Astrocyte of the spinal cord (primary cell): ENCODE measurements at places on chromosomes 7 and 10.

DNA sequence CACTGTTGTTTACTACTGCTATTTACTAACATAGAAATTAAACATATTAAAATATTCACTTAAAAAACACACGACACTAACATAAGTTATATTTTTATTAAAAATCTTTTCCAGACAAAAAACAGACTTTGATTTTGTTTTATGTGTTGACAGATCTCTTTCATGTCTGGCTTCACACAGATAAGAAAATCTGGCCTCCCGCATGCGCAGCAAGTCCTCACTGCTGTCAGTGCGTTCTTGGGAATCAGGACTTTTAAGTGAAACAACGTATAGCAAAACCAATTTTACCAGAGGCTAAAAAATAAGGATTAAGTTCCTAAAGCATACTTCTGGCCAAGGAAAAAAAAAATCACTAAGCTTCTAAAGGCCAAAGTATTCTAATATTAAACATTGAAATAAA lies 1.2 kb upstream of the IDI1 start:
- DNase-seq, result no peak

- DNase-seq, result no peak
These were observed 54.1 kb downstream of the UBE3C start for GRCh38 chr7:157192861-157193260.

DNA sequence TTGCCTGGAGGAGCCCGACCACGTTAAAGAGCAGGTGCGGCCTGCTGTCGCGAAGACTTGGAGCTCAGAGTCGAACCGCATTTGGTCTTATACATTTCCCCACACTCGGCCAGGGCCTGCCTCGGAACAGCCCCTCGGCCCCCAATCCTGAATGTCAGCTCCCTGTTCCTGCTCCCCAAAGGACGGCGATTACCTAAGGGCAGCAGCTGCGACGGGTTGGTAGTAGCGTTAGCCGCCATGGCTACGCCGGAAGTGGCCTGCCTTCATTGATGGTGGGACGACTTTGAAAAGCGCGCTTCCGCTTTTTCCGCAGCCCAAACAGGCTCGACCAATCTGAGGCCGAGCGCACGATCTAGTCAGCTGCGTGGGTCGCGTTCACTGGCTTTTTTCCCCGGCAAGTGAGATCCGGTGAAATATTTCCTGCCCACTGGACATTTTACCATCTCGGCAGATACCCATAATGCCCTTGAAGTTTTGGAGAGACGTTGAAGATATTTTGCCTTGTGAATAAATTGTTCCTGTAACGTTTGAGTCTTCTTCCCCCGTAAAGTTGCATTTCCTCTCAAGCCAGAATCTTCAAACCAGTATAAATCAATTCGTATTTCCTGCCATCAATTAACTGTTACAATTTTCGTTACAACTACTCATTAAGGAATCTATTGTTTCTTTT lies at the start of gene LSM5:
LSM5 (minus strand) TSS at position 254 of the 670 bp plus-strand sequence; CDS start at position 239, 15 bp downstream.
- peak; percentile 96 for DNase-seq

DNA sequence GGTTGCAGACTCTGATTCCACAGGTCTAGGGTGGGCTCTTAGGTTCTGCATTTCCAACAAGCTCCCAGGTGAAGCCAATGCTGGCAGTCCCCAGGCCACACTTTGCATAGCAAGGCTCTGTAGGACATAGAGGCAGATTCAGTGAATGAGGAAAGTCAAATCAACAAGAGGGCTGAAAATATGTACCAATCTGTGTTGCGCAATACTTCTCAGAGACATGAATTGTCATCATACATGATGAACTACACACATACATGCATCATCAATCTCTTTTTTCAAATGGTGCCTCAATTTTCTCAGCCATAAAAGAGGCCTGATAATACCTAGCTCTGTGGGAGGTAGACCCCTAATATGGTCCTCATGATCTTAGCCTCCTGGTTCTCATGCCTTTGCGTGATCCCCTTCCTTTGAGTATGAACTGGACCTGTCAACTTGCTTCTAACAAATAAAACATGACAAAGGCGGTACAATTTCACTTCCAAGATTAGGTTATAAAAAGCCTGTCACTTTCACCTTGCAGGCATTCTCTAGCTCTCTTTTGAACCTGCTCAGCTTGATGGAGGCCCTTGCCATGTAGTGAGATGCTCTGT lies 49.0 kb downstream of the PIK3CG start:
- no peak for DNase-seq

DNA sequence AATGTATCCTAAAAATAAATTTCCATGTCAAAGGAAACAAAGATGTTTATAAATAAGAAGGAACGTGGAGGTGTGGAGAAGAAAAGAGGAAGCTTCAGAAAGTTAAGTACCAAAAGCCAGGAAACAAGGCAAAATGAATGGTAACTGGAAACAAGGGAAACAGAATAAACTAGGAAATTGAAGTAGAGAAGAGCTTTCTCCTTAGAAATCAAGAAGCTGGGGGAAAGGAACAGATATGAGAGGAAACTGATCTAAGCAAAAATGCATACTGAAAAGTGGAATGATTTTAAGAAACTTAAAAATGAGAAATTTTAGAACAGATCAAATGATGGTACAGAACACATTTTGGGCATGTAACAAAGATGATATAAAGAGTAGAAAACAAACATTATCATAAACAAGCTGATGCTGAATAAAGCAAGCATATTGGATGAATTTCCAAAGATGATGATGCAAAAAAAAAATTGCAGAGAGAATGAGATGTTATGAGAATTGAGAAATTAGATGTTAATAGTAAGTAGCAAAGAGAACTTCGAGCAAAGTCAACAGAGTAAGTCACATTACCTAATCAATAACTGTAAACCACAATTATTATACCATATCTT lies 1.9 kb downstream of the BRAF start:
- DNase-seq, result no peak

DNA sequence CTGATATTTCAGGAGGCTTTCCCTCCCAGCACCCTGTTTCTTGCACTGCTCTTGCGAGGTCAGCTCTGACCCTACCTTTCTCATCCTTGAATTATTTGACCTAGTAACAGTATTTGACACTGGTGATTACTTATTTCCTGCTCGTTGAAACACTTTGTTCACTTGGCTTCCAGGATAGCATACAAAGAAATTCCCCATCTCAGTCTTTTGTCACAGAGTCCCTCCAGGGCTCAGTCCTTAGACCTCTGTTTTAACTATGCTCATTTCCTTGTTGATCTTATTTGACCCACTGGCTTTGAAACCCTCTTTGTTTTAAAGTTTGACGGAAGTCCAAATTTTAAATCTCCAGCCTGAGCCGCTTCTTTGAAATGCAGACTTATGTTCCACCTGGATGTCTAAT lies 29.9 kb downstream of the BMPR1A start:
- peak; percentile 7 for DNase-seq

DNA sequence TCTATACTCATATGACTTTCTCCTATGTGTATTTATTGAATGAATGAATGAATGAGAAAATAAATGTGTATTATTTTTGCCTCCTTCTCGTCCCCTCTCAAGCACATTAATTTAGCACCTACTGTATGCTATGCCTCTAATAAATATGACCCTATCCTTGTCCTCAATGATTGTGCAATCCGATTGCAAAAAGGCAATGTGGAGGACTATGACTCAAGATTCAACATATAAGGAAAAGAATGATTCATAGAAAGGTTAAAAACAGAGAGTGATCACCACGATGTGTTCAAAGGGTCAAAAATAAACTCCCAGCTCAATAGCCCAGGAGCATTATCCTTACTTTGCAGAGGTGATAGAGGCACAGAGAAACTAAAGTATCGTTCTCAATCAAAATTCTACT lies 322.8 kb upstream of the SORCS1 start:
- no peak for DNase-seq

DNA sequence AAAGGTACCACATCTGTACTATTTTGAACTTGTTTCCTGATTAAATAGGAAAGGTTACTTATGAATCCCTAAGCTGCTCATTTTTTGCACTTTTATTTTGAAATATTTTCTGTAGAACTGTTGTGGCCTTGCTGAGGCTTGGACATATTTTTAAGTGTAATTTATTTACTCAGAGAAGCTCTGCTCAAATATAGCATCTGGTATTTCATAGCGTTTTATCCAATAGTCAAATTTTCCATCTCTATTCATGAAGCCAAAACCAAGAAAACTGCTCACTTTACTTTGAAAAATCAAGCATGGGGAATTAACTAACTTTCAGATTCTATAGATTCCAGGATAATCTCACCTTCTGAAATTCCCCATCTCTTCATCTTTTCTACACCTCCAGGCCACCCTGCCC lies 6.6 kb upstream of the FAM3C start:
- no peak for DNase-seq

DNA sequence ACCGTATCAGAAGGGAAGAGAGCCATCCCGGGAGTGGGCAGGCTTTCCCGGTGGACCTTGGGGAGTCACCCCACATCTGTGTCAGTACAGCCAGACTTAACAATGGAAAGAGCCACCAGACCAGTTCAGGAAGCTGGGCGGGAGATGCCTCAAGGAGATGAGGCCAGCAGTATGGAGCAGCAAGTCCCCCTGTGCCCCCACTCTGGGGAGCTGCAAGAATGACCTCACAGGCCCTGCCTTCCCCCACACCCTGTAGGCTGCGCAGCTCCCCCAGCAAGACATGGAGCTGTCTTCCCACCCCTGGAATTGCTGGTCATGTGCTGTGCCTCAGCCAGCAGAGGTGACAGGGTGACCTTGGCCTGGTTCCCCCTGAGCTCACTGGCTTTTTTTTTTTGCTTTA lies 76.8 kb upstream of the INSIG1 start:
- no peak for DNase-seq

GRCh38 chr7:151386301-151387160 lies 23.3 kb downstream of the WDR86 start:
- DNase-seq, result no peak

DNA sequence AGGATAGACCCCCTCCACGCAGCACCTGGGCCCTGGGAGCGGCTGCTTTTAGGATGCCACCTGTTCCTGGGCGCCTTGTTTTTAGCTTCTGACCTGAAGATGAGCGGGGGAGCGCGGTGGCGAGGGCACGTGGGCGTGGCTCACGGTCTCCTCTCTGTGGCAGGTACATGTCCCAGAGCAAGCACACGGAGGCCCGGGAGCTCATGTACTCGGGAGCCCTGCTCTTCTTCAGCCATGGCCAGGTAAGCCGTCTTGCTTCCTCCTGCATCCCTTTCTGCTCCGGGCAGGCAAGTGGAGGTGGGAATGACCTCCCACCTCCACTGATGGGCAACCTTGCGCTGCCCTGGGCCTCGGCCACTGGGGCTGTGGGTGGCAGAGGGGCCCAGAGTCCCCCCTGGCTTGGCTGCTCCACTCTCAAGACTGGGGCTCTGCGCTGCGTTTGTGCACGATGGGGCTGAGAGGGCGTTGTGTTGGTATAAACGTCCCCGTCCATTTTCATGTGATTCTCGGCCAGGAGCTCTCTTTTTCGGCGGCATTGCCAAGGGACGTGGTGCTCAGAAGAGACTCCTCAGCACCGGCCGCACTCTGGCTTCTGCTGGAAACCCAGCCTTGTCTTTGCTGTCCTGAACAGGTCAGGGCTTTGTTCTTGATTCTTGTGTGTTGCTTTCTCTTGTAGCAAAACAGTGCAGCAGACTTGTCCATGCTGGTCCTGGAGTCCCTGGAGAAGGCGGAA lies 9.7 kb downstream of the GET4 start:
- no peak for DNase-seq

- DNase-seq, result no peak
These were observed 32.2 kb downstream of the IL15RA start for GRCh38 chr10:5945190-5945509.

DNA sequence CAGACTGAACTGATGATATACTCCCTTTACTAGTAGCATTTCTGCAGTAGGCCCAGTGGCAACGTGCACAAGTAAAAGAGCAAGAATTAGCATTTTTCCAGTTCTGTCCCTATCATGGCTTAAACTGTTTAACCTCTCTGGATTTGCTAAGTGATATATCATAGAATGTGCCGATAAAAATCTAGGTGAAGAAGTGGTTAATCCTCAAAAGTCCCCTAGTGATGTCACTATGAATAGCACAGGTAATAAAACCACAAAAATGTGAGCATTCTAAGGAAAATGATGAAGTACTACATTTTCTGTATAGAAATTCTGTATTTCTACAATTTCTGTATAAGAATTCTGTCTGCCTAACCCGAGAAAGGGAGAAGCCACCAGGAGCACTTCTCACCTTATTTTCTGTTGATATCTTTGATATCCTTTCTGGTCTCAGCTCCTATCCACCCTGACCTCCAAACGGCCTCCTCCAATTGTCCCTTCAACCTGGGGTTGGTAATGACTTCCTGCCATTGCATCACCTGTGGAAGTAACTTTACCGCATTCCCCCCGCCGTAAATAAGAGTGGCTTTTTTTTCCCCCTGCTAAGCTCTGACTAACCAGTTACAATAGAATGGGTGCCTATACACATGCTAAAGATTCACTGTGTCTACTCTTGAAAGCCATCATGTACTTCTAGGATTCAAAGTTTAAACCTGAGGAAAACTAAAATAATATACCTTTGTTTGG lies 155.9 kb upstream of the ASAH2 start:
- DNase-seq, result no peak

- no peak for DNase-seq
These were observed 301.9 kb upstream of the GALNT17 start for GRCh38 chr7:70830060-70830395.

DNA sequence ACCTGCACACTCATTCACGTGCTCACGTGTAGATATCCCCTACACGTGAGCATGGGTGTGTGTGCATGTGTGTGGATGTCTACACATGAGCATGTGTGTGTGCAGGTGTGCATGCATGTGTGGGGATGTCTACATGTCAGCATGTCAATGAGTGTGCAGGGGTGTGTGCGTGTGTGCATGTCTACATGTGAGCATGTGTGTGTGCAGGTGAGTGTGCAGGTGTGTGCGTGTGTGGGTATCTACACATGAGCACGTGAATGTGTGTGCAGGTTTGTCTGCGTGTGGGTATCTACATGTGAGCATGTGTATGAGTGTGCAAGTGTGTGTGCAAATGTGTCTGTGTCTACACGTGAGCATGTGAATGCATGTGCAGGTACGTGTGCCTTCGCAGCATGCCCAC lies 274.8 kb downstream of the PTPRN2 start:
- no peak for DNase-seq

- no peak for DNase-seq
These were observed 17.7 kb upstream of the CXCL12 start for GRCh38 chr10:44402465-44403195.

DNA sequence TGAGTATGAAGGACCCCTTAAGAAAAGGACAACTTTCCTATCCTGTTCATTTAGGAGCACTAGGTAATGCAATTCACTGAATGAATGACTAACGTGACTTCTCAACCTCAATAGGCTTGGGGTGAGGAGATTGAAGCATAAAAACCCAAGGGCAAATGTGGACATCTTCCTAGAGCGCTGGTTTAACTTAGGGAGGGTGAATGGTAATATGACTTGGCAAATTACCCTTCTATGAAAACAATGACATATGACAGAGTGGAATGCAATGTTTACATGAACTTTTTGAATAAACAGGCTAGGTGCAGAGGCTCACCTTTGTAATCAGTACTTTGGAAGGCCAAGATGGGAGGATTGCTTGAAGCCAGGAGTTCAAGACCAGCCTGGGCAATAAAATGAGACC lies 83.9 kb upstream of the ANK3 start:
- DNase-seq, result no peak

DNA sequence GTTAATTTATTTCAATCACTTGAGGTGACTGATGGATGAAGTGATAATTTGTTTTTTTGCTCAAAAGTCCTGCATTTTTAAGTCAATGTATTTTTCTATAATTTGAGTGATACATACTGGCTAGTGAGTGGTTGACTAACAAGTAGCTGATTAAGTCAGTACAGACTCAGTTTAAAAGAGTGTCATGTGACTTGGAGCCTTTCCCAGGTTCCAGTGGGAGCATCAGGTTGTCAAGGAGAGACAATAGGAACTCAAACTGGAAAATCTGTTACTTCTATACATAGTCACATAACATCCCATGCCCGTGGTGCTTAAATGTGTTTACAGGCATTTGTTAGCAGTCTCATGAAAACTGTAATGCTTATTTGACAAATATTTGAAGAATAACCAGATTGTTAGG lies 154.7 kb downstream of the ANK3 start:
- DNase-seq, result peak; percentile 64
